ENCODE measurements at places on chromosomes 7 and 10. TPM values are rescaled to one million over a fixed set of nuclear protein-coding genes. Genes with fewer than 3 reads are reported as not detected.
A peak's percentile ranks its signal among the peaks of the same experiment; 100 is the strongest.

The IDI2 gene
- not detected for total RNA-seq

- DNase-seq = no peak
Measured at GRCh38 chr7:105011831-105012502, 2.0 kb upstream of the KMT2E start.

GRCh38 chr7:40288827-40289226 is 154.0 kb downstream of the SUGCT start:
- DNase-seq = no peak

- DNase-seq = no peak
Measured at GRCh38 chr7:104779888-104780287, 234.1 kb upstream of the KMT2E start.

DNA sequence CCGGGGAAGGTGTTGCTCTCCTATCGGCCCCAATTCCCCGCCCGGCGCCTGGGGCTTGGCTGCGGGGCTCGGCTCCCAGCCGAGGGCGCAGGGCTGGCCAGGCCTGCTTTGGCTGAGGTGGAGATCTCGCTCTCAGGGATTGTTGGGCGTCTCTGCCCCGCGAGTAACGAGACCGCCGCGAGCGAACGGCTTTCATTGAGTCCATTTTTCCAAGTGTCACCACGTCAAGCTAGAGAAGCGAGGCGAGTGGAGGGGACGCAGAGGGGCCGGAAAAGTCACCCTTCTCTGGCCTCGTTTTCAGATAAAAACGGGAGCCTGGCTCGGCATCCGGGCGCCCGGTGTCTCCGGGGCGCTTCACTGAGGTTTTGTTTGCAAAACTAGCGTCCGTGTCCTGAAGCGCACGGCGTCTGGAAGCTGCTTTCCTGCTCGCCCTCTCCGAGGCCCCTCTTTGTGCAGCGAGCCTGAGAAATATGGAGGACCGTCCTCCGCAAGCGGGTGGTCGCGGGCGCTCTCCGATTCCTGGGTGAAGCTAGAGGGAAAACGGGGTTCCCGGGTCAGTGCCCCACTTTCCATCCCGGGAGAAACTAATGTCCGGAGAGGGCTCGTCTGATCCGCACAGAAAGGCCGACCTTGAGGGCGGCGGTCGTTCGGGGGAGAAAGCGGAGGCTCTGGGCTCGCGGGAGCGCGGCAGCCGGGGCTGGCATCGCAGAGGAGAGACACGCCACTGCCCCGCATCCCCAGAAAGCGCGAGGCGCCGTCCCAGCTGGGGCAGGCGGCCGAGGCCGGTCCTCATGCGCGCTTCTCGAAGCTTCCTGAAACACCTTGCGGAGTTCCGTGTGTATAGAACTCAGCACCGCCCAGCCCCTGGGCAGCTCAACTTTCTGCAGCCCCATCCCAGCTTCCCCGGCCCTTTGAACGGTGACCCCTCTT is 3.5 kb upstream of the EN2 start:
- DNase-seq = peak; percentile 63

DNA sequence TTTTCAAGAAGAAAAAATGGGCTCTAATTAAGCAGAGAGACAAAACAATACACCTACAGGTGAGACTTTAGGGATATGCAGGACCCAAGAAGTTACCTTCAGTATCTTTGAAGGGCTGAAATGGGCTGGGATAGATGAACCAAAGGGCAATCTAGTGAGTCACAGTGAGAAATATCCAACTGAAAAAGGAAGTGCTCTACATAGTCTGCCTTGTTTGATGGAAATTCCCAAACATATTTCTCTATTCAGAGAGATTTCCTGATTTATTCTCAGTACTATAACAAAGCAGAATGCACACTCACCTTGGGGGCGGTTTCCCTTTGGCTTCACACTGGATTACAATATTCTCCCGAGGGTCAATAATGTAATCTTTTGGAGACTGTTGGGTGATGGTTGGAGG is 104.1 kb upstream of the LAMB4 start:
- no peak for DNase-seq

GRCh38 chr10:132444877-132445351 is 47.9 kb downstream of the PWWP2B start:
- peak; percentile 61 for DNase-seq

- no peak for DNase-seq
Measured at GRCh38 chr7:12715372-12716133, 28.1 kb downstream of the ARL4A start.

- no peak for DNase-seq
Measured at GRCh38 chr10:101986624-101986971, 69.4 kb downstream of the ARMH3 start.

All from upper lobe of left lung (tissue), 6 donors.